DND-41 (cell line): ENCODE measurements at places on chromosomes 12 and 14.
A peak's percentile ranks its signal among the peaks of the same experiment; 100 is the strongest.

- no peak for DNase-seq
Observed at GRCh38 chr14:30312214-30312613, 246.7 kb upstream of the G2E3 start.

GRCh38 chr12:38783304-38783703 lies 122.1 kb downstream of the CPNE8 start:
- no peak for DNase-seq

- DNase-seq = no peak
Observed at GRCh38 chr12:45284096-45284901, 68.4 kb downstream of the ANO6 start.

- no peak for DNase-seq
Observed at GRCh38 chr12:10615532-10615931, 2.1 kb upstream of the MAGOHB start.

DNA sequence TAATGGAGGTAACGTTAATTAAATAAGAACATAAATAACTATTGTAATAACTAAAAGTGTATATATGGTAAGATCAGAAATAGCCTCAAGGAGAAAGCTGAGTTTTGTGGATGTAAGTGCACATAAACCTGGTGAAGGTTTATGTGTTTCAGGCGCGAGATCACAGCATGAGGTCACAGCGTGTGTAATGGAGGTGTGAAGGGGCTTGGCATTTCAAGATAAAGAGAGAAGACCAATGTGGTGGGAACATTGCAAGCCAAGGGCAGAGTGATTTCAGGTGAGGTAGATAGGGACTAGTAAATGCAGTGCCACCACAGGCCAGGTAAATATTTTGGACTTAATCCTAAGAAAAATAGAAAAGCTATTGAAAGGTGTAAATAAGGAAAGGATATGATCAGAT lies 21.7 kb upstream of the KICS2 start:
- no peak for DNase-seq

GRCh38 chr12:19428246-19428645 lies 11.0 kb upstream of the AEBP2 start:
- DNase-seq = peak; percentile 41

DNA sequence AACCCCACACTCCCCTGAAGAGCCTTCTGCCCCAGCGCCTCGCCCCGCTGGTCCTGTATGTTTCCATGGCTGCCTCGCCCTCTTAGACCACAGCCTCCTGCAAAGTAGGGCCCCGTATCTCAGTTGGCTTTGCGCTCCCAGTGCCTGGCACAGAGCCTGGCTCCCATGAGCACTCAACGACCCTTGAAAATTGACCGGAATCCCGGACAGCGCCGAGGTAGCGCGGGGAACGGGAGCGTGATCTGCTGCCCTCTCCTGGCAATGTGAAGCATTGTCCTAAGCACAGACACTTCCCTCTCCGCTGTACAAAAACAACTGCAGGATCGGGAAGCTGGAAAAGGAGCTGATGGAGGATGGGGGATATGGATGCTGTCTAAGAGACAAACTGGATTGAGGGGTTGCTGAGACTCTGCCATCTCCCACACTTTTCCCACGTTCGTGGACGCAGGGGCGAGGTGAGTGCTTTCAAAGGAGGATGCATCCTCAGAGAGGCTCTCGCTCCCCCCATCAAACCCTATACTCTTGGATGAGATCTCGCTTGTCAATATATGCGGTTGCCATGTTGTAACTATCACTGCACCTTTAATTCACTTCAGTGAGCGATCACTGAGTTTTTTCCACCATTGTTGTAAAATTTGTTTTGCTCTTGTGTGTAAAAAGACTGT lies 10.7 kb upstream of the FKBP4 start:
- DNase-seq = peak; percentile 30

GRCh38 chr12:132638541-132639408 lies 20.2 kb downstream of the P2RX2 start:
- peak; percentile 39 for DNase-seq

- peak; percentile 33 for DNase-seq
Observed at GRCh38 chr12:24901576-24902461, 47.1 kb downstream of the BCAT1 start.

GRCh38 chr12:120231316-120232011 lies 30.6 kb upstream of the RPLP0 start:
- DNase-seq = peak; percentile 76

DNA sequence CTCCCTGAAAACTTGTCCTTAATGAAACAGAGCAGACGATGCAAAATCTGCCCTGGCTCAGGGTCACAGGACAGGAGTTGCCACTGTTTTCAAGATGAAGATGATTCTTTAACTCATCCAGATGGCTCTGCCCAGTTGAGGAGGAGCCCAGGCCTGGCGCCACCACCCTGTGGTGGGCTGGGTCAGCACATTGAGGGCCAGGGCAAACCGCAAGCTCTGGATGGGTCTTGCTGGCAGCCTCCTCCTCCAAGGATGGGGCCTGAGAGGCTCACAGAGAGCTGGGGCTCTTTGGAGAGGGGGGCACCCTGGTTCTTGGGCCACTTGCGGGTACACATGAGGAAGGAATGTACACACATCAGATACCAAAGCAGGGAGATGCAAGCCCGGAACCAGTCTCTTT lies 158.2 kb downstream of the NUAK1 start:
- no peak for DNase-seq

- no peak for DNase-seq
Observed at GRCh38 chr12:51270951-51271518, 820 bp upstream of the SMAGP start.

DNA sequence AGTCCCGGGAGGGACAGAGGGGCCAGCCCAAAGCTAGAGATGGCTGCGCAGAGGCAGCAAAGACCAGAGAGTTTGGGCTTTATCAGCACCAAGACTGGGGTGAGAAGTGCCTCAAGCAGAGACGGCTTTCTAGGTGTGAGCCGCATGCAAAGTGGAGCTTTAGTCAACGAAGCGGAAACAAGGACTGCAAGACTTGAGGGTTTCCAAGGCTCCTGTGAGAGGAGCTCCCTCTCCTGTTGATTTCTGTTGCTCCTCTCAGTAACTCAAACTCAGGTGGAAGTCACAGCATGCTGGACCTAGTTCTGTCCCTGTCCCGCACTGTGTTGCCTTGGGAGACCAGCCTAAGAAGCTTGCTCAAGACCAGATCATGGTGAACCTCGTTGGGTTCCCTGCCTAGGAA lies 327.8 kb downstream of the MED13L start:
- DNase-seq = no peak

DNA sequence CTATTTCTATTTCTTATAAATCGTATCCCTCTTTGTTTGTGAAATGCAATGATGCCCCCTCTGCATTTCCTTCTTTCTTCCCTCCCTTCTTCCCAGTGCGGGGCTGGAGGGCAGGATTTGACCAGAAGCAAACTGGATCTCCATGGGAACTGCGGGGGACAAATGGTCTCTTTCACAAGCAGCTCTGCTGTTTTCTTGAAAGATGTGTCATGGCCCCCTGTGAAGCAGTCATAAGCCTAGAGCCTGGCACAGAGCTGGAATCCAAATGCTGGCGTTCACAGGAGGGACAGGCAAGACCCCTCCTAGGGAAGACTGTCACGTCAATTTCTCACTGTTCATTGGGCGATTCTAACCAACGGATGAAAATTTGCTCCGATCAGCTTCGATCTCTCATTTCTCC lies 203.5 kb upstream of the NOS1 start:
- no peak for DNase-seq

DNA sequence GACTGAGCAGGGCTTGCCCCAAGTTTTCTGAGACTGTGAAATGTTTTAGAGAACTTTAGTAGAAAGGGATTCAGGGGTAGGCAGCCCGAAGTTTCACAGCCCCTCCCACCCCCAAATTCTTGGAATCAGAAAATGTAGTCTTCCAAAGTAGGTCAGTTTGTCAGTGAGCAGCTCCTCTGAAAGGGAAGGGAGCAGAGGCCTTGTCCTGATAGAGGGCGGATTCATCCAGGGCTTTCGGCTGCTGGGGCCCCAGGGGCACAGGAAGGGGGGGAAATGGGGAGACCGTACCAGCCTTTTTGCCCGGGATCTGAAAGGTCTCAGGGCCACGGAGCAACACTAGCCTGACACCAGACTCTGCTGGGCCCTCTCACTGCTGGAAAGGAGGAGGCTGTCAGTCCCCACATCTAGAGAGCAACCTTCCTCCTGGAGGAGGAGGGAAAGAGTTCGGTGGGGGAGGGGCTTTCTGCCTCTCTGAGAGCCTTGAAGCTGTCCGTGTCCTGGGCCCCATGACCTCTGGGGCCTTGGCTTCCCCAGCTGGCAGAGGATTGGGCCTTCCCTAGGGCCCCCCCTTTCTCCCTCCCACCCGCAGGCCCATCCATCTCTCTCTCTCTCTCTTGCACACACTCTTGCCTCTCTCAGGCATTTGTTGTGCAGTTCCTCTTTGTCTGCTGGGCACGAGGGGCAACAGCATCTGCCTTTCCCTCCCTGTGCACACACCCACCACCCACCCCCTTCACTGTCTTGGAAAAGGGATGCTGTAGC lies at the start of gene IKZF4:
Gene IKZF4, plus strand, starts transcription at position 621 of the 762 bp plus-strand sequence. CDS start 451 bp downstream, outside the sequence.
- peak; percentile 81 for DNase-seq

DNA sequence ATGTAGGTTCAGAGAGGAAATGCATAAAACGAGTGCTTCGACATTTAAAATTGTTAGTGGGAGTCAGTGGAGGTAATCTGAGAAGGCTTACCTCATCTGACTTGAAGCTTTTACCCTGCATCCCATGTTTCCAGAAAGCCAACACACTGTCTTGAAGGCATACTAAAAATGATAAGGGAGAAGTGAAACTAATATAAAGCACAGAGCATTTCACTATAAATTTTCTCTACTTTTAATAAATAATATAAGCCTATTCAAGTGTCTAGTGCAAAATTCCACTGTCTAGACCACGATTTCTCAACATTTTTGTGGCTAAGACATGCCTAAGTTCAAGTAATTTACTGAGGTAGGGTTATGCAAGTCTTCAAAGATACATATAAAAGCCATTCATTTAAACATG lies 29.1 kb upstream of the CDKL1 start:
- no peak for DNase-seq

DNA sequence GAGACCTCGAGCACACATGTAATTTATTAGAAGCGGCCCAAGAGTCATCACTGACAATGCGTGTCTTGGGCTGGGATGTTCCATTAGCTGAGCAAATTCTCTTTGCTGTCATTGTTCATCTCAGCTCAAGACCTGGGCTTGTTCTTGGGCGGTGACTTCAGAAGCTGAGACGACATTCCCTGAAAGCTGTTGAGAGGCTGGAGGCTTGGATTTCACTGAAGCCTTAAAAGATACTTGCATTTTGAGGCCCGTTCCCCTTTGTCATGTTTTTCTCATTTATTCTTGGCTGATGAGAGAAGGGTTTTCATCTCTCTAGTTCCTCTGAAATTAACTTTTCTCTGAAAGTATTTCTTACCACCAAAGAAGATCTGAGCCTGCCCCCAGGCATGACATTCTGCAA lies 16.6 kb upstream of the SUSD6 start:
- DNase-seq = no peak

DNA sequence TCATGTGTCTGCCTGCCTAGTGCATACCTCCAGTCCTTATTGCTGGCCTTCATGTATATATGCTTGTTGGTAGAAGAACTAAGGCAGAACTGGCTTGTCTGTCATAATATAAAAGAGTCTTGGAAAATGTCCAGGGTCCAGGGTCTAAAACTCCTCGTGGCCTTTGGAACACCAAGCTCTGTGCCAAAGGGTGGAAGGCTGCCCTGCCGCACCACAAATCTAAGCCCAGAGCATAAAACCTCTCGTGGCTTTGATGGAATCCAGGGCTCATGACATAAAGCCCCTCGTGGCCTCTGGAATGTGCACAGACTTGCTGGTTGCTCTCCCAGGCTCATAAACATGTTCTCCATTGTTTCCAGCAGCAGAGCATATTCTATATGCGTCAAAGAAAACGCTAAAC lies 107.9 kb downstream of the BBS10 start:
- no peak for DNase-seq

- no peak for DNase-seq
Observed at GRCh38 chr12:132419631-132420246, 70.2 kb upstream of the FBRSL1 start.

- peak; percentile 95 for DNase-seq
Observed at GRCh38 chr14:105489542-105490266, 1.3 kb upstream of the TEDC1 start.

DNA sequence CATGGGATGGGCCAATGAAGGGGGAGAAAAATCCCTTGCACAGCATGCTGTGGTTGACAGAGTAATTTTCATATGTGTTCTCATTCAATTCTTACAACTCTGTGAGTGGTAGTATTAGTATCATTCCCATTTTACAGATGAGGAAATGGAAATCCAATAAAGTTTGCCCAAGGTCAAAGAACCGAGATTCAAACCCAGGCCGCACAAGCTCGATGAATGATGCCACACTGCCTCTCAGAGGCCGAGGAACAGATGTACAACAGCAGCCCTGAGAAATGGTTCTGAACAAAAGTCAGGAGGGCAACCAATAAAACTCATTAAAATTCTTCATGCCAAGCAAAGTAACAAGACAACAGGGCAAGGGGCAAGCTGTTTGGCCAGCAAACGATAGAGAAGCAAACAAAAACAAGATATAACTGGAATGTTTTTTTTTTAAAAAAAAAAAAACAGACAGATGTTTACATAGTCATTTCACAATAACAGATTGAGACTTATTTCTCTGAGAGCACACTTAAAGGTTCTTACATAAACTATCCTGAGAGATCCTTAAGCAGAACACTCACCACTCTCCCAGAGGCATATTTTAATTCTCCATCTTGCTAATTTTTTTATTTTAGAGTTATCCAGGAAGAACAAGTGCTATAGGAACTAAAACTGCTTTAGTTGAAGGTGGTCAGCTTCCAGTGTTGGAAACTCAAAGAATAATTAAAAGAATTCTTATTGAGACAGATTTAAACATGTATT lies 85.8 kb downstream of the EXOC5 start:
- no peak for DNase-seq

GRCh38 chr12:131428091-131428685 lies 282.7 kb upstream of the SFSWAP start:
- no peak for DNase-seq

DNA sequence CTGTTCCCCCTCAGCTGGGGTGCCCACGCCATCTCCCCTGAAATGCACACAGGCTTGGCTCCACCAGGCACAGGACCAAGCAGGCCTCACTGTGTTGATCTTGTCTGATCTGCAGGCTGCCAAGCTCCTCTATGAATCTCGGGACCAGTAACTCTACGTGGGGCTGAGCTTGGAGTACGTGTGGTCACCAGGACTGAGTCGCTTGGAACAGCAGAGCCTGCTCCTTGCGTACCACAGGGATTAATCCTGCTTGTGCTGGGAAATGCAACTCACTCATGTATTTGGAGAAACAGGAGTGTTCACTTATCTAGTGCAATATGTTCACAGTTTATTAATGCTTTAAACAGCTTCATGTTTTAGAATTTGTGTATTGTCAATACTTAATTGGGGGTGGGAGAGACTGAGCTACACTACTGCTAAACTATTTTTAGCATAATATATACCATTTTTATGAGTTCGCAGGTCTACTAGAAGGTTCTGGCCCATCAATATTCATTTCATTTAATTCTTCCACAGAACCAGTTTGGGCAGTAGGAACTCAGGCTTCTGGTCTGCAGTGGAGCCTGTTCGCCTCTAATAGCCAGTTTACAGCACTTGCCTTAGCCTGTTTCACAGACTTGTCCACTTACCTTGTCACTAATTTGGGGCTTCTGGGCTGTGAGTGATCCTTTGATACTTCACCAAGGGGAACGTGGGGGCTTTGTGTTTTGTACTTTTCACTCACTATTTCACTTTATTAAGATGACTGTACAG lies 17.4 kb downstream of the ZFYVE21 start:
- no peak for DNase-seq

- no peak for DNase-seq
Observed at GRCh38 chr12:100234166-100234565, 32.7 kb downstream of the DEPDC4 start.
